ENCODE measurements at places on chromosomes 4 and X. TPM values are rescaled to one million over a fixed set of nuclear protein-coding genes. Genes with fewer than 3 reads are reported as not detected.

FAM236A gene
- not detected for total RNA-seq

RRH gene
- total RNA-seq = not detected

RGN gene
- not detected for total RNA-seq

CLGN gene
- 10.7 TPM for total RNA-seq

DIPK2B gene
- total RNA-seq = not detected

- peak; percentile 59 for DNase-seq
Observed at GRCh38 chr4:174764105-174764729, 64.8 kb downstream of the GLRA3 start.

DNA sequence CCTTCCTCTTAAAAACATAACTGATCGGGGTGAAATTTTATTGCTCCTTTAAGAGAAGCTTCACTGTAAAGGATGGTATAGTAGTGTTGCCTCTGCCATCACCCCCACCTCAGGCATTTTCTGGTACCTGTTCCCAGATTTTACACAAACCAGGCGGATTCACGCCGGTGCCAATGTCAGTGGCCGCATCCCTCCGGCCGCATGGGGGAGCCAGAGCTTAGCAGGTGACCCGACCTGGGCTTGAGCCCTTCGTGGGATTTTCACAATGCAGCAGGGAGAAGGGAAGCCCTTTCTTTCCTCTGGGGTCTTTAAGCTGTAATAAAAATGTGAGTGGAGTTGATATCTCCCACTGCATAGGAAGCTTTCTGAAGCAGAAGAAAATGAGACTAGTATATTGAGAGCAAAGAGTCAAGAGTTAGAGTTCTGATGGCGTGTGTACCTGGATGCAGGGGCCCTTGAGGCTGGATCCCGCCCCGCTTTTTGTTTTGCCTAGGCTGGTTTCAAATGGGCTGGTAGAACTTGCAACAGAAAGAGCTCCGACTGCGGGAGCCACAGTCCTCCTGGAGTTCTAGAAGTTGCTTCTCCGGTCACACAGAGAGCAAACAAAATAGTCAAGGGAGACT lies 59.4 kb downstream of the POLR2B start:
- DNase-seq = peak; percentile 76

DNA sequence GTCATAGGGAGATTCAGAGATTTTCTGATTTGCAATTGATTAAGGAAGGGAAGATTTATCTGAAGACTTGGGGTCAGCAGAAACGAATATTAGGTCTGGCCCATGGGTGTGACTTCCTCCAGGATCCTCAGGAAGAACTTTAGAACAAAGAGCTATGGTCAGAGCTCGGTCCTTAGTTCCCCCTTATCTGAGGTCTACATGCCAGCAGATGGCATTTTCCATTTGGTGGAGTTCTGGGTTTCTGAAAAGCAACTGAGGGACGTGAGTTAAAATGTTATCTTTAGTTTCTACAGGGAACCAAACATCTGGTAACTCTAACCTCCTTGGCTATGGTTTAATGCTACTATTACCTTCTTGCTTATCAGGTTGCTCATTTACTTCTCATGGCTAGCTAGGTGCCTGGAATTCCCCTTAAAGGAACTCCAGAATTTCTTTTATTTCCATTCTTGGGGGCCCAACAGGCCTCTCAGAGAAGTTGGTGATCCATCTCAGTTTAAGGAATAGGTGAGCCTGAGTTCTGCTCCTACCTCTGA lies 40.7 kb downstream of the KLF3 start:
- DNase-seq = no peak

DNA sequence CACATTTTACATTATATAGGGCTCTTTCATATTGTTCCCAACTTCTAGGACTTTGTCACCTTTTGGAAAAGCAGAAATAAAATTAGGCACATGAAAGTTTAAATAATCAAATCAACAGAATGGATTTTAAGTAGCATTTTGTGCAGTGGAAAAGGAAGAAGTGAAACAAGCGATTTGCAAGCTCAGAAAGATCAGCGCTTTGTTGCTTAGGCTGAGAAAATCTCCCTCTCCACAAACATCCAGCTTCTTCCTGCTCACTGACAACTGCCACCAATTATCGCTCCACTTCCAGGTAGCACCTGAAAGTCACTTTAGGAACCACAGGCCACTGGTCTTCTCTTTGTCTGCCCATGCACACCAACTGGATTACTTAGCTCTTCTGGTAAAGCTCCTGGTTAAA lies 2.0 kb upstream of the PDK3 start:
- no peak for DNase-seq

GRCh38 chr4:145880355-145880960 lies 58.2 kb downstream of the ZNF827 start:
- no peak for DNase-seq

GRCh38 chrX:47097018-47097417 lies 18.8 kb downstream of the RGN start:
- DNase-seq = no peak

GRCh38 chr4:85747882-85748491 lies 273.0 kb downstream of the ARHGAP24 start:
- DNase-seq = peak; percentile 73

- DNase-seq = no peak
Observed at GRCh38 chr4:102610007-102610406, 108.8 kb downstream of the NFKB1 start.

DNA sequence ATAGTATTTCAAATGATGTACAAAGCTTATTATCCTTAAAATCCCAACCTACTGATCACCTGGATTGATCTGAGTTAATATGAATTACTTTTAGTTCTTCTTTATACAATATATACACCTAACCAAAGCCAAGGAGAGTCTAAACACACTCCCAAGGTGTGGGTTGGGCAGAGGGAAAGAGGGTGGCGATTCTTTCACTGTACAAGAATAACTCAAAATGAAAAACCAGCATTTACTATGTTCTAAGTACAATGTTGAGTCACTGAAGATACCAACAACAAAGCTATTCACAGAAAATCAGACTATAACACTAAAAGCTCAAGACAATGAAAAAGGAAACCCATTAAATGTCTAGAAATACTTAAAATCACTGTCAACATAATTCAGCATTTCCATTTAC lies 46.6 kb downstream of the ANKRD17 start:
- DNase-seq = no peak

DNA sequence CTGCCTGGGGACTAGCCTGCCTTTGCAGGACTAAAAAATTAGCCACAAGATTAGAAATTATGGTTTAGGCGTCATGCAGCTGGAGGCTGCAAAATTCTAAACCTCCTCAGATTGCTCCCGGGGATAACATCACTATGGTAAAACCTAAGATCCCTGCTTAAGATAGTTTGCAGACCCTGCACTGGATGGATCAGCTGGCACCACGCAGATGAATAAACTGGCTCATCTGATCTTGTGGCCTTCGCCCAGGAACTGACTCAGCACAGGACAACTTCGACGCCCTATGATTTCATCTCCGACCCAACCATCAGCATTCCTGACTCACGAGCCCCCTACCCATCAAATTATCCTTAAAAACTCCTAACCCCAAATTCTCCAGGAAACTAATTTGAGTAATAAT lies 482.4 kb downstream of the SPRY1 start:
- DNase-seq = no peak

DNA sequence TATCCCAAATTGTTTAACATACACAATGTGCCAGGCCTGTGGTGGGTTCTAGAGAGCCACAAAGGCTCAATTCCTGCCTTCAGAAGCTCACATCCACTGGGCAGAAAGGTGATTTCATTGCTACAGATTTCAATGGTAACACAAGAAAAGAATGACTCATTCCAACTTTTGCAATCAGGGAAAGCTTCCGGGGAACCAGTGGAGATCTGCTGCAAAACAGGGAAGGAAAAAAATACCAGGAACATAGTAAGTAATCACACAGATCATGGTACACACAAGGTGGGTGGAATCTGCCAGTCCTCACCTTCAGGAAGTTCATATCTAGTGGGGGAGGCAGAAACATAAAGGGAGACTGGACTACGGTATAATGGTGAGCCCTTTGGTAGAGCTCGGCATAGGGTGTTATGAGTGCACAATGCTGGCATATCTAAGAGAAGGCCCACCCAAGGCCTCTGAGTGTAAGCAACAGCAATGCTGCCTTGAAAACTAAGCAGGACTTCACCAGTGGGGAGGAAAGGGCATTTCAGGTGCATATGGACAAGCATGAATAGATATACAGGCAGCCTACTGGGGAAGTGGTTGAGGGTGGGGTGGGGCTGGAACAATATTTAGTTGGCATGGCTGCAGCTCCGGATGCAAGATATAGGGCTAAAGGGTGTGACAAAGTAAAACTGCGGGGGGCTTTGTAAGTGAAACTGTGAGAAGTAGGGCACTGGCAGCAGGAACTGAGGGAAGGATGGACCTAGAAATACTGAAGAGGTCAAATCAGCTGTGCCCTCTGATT lies 24.2 kb downstream of the GPRIN3 start:
- peak; percentile 85 for DNase-seq

DNA sequence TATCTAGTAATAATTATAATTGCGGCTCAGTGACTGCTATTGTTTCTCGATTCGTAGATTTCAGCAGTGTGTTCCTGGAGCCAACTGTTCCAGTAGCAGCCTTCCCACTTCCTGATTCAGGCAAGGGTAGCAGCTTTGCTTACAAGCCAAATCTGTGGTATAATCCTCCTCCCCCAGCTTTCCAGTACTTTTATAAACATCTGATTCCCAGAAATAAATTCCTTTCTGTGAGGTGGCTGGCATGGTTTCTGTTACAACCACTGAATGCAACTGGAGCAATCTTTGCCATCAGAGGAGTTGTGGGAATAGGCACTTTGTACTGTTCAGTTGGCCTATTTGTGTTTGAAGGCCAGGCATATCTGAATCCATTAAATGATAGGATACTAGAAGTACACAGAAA lies 80.0 kb downstream of the GLRA3 start:
- DNase-seq = peak; percentile 34

DNA sequence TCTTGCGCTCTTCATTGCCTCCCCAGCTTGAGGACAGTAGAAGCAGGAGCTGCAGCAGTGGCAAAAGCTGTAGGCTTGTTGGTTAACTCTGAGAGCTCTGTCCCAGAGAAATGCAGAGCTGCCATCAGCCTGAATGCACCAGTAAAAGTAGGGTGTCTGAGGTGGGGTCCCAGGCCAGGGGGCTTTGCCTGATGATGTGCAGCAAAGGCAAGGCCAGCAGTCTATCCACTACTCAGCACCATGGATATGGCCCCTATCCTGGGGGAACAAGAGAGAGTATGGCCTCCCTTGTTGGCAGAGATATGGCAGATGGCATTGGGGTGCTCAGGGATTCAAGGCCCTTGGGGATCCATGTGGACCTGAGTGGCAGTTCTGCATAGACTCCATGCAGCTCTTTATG lies 180.2 kb downstream of the HMGN5 start:
- DNase-seq = no peak

Measured in MCF 10A (cell line).